ENCODE measurements at places on chromosomes 11 and 22. TPM values are rescaled to one million over a fixed set of nuclear protein-coding genes. Genes with fewer than 3 reads are reported as not detected.

PGA5 gene
- not detected for total RNA-seq

SCO2 gene
- 6.5 TPM for total RNA-seq

IL10RA gene
- total RNA-seq = 0.07 TPM

TMEM132A gene
- 168 TPM for total RNA-seq

PLCB3 gene
- 22.3 TPM for total RNA-seq

CDC42BPG gene
- 1.2 TPM for total RNA-seq

HORMAD2 gene
- total RNA-seq = not detected

PLAAT5 gene
- total RNA-seq = not detected

TRIM51 gene
- not detected for total RNA-seq

INPPL1 gene
- 56.8 TPM for total RNA-seq

A4GALT gene
- 13.4 TPM for total RNA-seq

OR6A2 gene
- not detected for total RNA-seq

KLHL35 gene
- total RNA-seq = 1.2 TPM

RHOD gene
- 42.8 TPM for total RNA-seq

DDIAS gene
- total RNA-seq = 18.9 TPM

SORL1 gene
- total RNA-seq = 1.9 TPM

SRPRA gene
- 65.5 TPM for total RNA-seq

ARVCF gene
- total RNA-seq = 2.6 TPM

MB gene
- total RNA-seq = 11.2 TPM

PRPF19 gene
- total RNA-seq = 191 TPM

GGT5 gene
- total RNA-seq = 1.3 TPM

OR51E1 gene
- total RNA-seq = not detected

ANKK1 gene
- total RNA-seq = not detected

CEP126 gene
- total RNA-seq = 1.9 TPM

SOX10 gene
- total RNA-seq = not detected

DESI1 gene
- 17.7 TPM for total RNA-seq

LIF gene
- total RNA-seq = 40.5 TPM

CSF2RB gene
- not detected for total RNA-seq

ATL3 gene
- total RNA-seq = 30.5 TPM

PC gene
- 35.0 TPM for total RNA-seq

NADSYN1 gene
- 46.8 TPM for total RNA-seq

STK33 gene
- total RNA-seq = 3.4 TPM

SLC1A2 gene
- 0.02 TPM for total RNA-seq

LGR4 gene
- total RNA-seq = 52.4 TPM

MAJIN gene
- not detected for total RNA-seq

SVIP gene
- total RNA-seq = 7.6 TPM

OR52B4 gene
- not detected for total RNA-seq

NPTXR gene
- 16.4 TPM for total RNA-seq

KCNQ1 gene
- 0.24 TPM for total RNA-seq

CHADL gene
- not detected for total RNA-seq

OR10A4 gene
- total RNA-seq = not detected

ABCC8 gene
- total RNA-seq = 2.7 TPM

OR51B2 gene
- total RNA-seq = not detected

PRR33 gene
- total RNA-seq = not detected

DGCR6 gene
- total RNA-seq = 1.6 TPM

SHANK2 gene
- 7.1 TPM for total RNA-seq

HMBS gene
- total RNA-seq = 52.8 TPM

SMC1B gene
- total RNA-seq = not detected

IGSF9B gene
- total RNA-seq = 1.3 TPM

SLN gene
- total RNA-seq = 0.45 TPM
